ENCODE measurements at places on chromosomes 5 and 9. TPM values are rescaled to one million over a fixed set of nuclear protein-coding genes. Genes with fewer than 3 reads are reported as not detected.

Gene SOHLH1
- not detected for total RNA-seq

Gene SLC6A3
- total RNA-seq = not detected

Gene RNF145
- 47.8 TPM for total RNA-seq

Gene RNF208
- total RNA-seq = 6.7 TPM

Gene ESM1
- total RNA-seq = not detected

Gene CMYA5
- total RNA-seq = 1.2 TPM

Gene CARD19
- 212 TPM for total RNA-seq

Gene TSSK1B
- total RNA-seq = not detected

Gene RASEF
- total RNA-seq = not detected

Gene FBN2
- 0.11 TPM for total RNA-seq

Gene IL13
- not detected for total RNA-seq

Gene CARTPT
- 12.7 TPM for total RNA-seq

Gene CCDC187
- total RNA-seq = under 0.01 TPM

Gene LECT2
- total RNA-seq = not detected

Gene GOLGA1
- total RNA-seq = 36.8 TPM

Gene PPP3R2
- not detected for total RNA-seq

Gene DELE1
- total RNA-seq = 40.7 TPM

Gene OR1L4
- not detected for total RNA-seq

Gene SH3RF2
- 50.6 TPM for total RNA-seq

Gene DIRAS2
- total RNA-seq = not detected

Gene HCN1
- not detected for total RNA-seq

Gene DOK3
- total RNA-seq = 0.32 TPM

Gene CHSY3
- 51.3 TPM for total RNA-seq

Gene FAM221B
- not detected for total RNA-seq

Gene CCNI2
- total RNA-seq = not detected
